Upper lobe of left lung (tissue), 6 donors: ENCODE measurements at places on chromosomes 2 and 18.

- peak; percentile 69 for DNase-seq
These were observed 12.4 kb downstream of the PTPRN start for GRCh38 chr2:219296631-219297391.

DNA sequence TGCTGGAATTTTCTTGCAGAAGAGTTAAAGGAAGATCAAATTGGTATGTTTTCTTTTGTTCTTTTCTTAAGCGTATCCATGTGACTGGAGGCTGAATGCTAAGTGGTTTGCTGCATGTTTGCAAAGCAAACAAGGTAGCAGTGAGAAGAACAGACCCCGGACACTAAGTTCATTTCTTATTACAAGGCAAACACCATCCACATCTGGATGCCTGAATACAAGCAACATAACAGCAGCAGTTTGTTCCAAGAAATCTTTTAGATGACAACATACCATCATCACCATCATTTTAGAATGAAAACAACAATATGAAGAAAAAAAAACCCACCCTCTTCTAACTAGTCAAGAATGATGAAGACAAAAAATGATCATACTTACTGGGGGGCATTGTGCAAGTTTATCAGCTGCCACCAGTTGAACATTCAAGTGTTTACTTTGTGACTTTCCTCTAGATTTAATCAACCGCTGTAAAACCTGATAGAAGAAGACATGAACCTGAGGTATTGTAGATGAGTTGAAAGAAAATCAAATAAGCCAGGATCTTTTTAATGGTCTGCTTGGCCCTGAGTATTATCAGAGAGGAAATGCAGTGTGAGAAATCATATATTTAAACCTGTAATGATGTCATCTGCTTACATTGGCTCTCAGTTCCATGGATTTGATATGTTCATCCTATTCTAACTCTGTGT, 25.0 kb upstream of the ARL5A start:
- DNase-seq: no peak

DNA sequence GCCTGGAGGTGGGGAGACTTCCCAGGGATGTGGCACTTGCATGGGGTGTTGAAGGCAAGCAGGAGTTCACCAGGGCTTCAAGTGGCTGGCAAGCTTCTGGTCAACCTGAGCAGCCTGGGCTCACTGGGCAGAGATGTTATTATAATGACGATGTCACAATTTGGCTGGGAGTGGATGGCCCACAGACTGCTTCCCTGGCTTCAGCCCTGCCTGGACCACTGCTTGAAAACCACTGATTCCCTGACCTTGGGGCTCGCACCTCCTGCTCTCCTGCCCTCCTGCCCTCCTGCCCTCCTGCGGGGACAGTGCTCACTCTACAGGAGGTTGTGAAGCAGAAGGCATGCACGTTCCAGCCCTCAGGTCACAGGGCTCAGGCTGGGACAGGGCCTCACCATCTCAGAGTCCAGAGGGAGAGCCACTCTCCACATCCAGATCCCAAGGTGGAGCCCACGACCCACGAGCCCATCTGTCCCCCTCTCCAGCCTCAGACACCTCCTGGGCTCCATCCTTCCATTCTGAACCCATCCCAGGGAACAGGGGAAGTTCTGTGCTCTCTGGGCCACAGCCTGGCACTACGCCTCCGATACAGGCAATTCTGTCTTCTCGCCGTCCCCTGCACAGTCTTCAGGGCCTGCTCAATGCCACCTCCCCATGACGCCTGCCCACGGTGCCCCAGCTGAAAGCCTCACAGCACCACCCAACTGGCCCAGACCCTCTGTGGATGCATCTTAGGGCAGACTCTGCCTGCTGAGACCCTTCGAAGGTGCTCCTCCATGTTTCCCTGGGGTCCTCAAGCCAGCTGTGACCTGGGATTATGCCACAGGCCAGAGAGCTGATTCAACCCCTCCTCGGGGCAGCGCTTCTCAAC, 241.6 kb upstream of the RAB6C start:
- peak; percentile 18 for DNase-seq

GRCh38 chr2:59076079-59076619, 835.0 kb upstream of the FANCL start:
- DNase-seq: no peak

- no peak for DNase-seq
These were observed 85.4 kb upstream of the ALPP start for GRCh38 chr2:232293191-232293590.

DNA sequence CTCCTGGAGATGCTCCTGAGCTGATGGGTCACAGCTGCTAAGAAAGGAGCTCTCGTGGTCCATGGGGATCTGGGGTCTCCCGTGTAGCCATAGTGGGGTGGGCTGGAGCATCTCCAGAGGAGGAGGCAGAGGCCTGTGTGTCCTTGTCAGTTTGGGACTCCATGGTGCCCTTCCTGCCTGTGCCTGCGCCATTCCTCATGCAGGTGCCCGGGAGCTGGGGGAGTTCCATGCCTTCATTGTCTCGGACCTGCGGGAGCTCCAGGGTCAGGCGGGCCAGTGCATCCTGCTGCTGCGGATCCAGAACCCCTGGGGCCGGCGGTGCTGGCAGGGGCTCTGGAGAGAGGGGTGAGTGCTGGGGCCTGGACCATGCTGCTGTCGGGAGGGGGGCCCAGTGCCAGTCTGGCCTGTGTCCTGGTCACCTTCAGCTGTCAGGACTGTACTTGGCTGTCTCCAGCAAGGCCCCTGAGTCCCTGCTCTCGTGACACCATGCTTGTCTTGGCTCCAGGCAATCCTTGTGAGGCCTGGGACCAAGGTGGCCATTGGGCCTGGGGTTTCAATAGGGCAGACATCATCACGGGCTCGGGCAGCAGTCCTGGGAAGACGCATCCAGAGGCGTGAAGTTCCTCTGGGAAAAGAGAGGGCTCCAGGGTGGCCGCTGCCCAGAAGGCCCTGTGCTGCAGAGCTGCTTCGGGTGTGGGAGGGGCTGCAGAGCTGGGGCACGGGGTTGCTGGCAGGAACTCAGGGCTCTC, 7.3 kb downstream of the CAPN10 start:
- DNase-seq: no peak

DNA sequence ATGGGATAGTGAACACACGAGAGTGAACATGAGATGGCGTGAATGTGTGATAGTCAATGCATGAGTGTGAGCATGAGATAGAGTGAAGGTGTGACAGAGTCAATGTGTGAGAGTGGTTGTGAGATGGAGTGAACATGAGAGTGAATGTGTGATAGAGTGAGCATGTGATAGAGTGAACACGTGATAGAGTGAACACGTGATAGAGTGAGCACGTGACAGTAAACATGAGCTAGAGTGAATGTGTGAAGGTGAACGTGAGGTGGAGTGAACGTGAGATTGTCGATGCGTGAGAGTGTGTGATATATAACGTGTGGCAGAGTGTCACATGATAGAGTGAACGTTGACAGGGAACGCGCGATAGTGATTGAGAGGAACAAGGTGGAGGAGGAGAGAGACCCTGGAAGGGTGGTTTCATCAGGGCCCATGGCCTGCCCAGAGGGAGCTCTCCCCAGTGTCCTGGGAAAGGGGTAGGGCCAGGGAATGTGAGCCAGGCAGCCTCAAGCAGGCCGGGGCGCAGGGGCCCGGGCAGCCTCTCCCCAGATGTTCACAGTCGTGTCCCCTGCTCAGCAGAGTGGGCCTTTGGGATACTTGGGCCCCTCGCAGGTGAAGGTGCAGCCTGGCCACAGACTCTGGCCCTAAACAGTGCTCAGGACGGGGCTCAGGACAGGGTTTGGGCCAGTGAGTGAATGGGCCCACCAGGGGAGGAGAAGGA, 516.9 kb downstream of the EIPR1 start:
- no peak for DNase-seq

- DNase-seq: no peak
These were observed 157.1 kb downstream of the COL6A3 start for GRCh38 chr2:237256887-237257286.

- DNase-seq: no peak
These were observed 8.8 kb upstream of the ZBTB7C start for GRCh38 chr18:48417985-48418384.

GRCh38 chr2:26442707-26443106, 35.2 kb downstream of the OTOF start:
- no peak for DNase-seq

DNA sequence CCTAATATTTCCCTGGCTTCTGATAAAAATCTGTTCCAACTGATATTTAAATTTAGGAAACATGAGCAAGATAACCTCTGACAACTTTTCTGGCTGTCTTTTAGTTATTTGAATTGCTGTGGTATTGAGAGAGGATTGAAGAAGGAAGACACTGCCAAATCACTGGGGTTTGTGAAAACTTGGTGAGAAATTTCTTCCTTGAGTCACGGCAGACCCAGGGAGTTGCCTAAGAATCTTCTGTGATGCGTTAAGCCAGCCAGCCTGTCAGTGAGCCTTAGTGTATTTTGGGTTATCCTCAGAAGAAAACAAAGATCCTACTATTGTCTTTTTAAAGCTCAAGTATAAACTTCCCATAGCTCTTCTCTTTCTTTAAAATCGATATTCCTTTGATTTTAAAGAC, 17.5 kb upstream of the DOK6 start:
- DNase-seq: no peak

DNA sequence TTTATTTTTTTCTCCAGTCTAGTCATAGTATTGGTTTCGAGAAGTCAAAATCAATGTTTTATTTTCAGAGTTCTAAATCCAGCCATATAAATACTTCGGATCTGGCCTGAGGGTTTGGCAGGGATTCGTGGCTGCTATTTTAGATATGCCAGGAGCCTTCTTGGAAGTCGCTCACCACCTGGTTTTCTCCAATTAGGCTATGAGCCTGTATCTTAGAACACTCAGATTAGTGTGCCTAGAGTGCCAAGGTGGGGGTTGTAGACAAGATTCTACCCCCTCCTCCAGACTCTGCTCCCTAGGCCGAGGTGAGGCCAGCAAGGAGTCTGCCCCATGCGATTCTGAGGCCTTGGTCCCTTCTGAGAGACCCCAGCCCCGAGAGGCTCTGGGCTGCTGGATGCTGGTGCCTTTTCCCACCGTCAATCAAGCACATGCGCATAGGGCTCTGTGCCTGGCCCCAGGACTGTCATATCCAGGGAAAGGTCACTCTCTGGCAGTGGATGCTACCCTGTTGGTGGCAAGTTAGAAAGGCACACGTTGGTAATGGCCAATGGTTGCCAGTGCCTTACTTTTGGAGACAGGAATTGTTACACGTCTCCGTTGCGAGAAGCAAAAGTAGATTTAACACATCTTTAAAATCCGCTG, 197.1 kb downstream of the AGAP1 start:
- no peak for DNase-seq

DNA sequence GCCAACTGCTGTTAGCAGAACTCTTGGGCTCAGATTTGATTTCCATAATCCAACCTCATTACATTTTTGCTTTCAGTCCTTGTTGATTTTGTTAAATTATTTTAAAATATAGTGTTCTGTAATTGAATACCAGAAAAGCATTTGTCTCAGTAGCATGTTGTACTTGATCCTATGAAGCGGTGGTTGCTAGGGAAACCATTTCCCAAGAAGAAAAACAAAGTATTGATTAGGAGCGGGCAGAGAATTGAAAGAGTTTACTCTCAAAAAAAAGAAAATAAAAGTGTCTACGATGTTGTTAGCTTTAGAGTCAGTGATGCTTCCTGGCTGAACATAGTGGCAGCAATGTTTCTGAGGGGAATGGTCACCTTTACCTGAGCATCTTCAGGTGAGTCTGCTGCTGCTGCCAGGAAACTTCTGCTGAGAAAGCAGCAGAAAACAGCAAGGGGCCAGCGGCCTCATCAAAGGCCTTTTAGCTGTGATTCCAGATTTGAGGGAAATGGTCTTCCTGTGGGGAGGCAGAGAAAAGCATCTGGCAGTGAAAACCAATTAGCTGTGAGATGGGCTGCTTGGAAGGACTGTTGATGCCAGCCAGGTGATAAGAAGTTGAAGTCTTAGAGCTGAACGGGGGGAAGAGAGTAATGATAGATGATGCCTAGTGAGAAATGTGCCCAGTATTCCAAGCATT, 37.1 kb downstream of the CRIM1 start:
- no peak for DNase-seq

GRCh38 chr2:96914332-96914731, 44.5 kb upstream of the SEMA4C start:
- no peak for DNase-seq
